Mesendoderm (in vitro differentiated cells): ENCODE measurements at places on chromosomes 5 and 9.

DNA sequence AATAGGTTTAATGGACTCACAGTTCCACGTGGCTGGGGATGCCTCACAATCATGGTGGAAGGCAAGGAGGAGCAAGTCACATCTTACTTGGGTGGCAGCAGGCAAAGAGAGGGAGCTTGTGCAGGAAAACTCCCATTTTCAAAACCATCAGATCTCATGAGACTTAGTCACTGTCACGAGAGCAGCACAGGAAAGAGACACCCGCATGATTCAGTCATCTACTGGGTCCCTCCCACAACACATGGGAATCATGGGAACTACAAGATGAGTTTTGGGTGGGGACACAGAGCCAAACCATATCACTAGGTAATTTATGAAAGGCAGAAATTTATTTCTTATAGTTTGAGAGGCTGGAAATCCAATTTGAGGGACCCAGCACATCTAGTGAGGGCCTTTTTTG is 40.0 kb downstream of the MTREX start:
- H3K27ac ChIP-seq = no peak overlapping the region
- no peak overlapping the region for H3K4me3 ChIP-seq
- H3K27me3 ChIP-seq = no peaks in the 10 kb centered on the region
- no peak for DNase-seq
- H3K36me3 ChIP-seq = no peaks in the 10 kb centered on the region

GRCh38 chr5:127849408-127849807 is 146.2 kb downstream of the CCDC192 start:
- H3K27me3 ChIP-seq = no peaks in the 10 kb centered on the region
- H3K36me3 ChIP-seq = no peaks in the 10 kb centered on the region
- no peak for DNase-seq

- no peaks in the 10 kb centered on the region for H3K4me1 ChIP-seq
- H3K4me3 ChIP-seq = no peak overlapping the region
- H3K36me3 ChIP-seq = no peaks in the 10 kb centered on the region
Measured at GRCh38 chr5:137563646-137564397, 64.7 kb upstream of the SPOCK1 start.

- DNase-seq = no peak
- H3K27ac ChIP-seq = no peak overlapping the region
- H3K4me3 ChIP-seq = no peak overlapping the region
- no peaks in the 10 kb centered on the region for H3K27me3 ChIP-seq
Measured at GRCh38 chr5:78893940-78894677, 91.0 kb downstream of the ARSB start.

GRCh38 chr9:124802426-124802825 is 25.5 kb downstream of the OLFML2A start:
- no peak overlapping the region for H3K4me3 ChIP-seq
- no peak overlapping the region for H3K27ac ChIP-seq
- H3K27me3 ChIP-seq = no peaks in the 10 kb centered on the region

- H3K27ac ChIP-seq = no peak overlapping the region
- DNase-seq = no peak
- H3K4me1 ChIP-seq = peaks cover 11% of the 10 kb centered on the region
- no peaks in the 10 kb centered on the region for H3K36me3 ChIP-seq
- no peaks in the 10 kb centered on the region for H3K27me3 ChIP-seq
Measured at GRCh38 chr9:99809586-99810319, 11.9 kb upstream of the NR4A3 start.

- H3K4me3 ChIP-seq = no peak within 1 kb of the TSS
- peak; percentile 64 for DNase-seq
- no peaks in the 10 kb centered on the region for H3K4me1 ChIP-seq
- no peaks in the 10 kb centered on the region for H3K27me3 ChIP-seq
Measured at GRCh38 chr5:141121563-141121962, at the start of gene PCDHB4. PCDHB4 (plus strand) TSS chr5:141121818; CDS start chr5:141121999, 181 bp downstream.

DNA sequence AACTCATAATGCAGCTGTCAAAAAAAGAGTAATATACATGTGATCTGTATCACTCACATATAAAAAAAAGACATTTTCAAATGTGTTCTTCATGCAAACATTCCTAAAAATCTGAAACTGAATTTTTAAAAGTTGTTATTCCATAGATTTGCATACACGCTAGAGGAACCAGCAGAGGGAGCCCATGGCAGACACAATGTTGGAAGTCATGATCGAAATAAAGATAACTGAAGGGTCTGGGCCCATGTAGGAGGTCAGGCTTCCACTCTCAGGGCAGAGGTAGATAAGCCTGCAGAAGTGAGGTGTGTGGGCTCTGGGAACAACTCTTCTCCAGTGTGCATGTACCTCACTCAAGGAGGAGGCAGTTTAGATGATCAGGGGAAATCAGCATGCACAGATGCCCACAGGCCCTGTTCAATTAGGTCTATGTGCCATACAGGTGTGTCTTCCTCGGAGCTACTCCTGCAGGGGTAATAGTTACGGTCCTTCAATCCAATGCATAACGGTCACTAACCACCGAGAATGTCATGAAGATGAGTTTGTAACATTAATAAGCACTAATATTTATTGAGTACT is 208.6 kb downstream of the EPB41L4A start:
- no peaks in the 10 kb centered on the region for H3K36me3 ChIP-seq
- peak; percentile 79 for DNase-seq
- H3K27me3 ChIP-seq = no peaks in the 10 kb centered on the region
- peaks cover 6% of the 10 kb centered on the region for H3K4me1 ChIP-seq

- no peaks in the 10 kb centered on the region for H3K4me1 ChIP-seq
- H3K27ac ChIP-seq = no peak overlapping the region
- DNase-seq = no peak
- peaks cover 4% of the 10 kb centered on the region for H3K36me3 ChIP-seq
Measured at GRCh38 chr9:35556776-35557175, 48.3 kb upstream of the TESK1 start.
